DND-41 (cell line): ENCODE measurements at places on chromosomes 5 and 9.

GRCh38 chr9:27672718-27673117 is 99.4 kb upstream of the C9orf72 start:
- DNase-seq = no peak

DNA sequence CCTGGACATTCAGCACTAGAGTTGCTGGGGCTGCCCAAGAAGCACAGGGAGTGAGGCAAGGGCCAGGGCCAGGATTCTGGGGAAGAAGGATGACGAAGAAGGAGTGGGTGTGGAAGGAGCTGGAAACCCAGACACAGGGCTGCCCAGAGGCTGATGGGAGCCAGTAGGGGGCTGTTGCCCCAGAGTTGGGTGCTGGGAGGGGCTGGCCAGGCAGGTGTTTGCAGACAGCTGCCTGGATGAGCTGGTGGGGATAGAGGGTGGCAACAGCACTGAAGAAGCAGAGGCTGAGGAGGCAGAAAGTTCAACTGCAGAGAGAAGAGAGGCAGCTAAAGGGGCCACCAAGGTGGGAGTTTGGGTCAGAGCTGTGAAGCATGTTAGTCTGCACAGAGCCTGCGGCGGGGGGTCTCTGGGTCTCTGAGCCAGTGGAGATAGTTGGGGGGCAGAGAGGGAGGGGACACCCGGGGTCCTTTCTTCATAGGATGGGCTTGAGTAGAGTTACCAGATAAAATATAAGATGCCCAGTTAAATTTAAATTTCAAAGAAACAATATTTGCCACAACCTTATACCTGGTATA is 2.5 kb upstream of the AQP7 start:
- DNase-seq = no peak

- DNase-seq = no peak
Observed at GRCh38 chr9:755454-756381, 85.8 kb upstream of the DMRT1 start.

DNA sequence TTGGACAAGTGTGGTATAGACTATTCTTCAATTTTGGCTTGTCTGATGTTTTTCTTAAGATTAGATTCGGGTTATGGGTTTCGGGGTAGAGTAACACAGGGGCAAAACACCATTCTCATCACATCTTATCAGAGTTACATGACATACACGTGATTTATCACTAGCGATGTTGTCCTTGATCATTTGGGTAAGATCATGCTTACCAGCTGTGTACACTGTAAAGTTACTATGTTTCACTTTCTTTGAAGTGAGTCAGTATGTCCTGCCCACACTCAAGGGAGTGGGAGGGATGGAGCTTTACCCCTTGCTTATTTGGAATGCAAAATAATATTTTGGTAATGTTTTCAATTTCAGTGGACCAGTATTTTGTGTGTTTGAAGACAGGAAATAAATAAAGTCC is 101.8 kb upstream of the TAF11L2 start:
- no peak for DNase-seq

DNA sequence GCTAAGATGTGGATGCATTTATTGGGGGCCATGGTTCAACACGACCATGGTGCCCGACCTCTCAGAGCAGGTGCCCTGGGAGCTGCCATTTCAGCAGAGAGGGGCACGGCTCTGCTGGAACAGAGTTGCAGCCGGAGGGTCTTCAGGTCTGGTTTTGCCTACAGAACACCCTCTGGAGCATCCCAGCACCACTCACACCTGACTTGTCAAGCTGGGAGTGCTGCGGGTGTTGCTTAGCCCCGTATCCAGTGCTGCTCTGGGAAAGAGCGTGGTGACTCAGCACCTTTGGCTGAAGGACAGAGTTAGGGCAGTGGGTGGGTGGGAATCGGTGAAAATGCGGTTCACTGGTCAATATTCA is 36.5 kb upstream of the IRX4 start:
- DNase-seq = no peak

GRCh38 chr5:131628990-131629389 is 6.0 kb downstream of the RAPGEF6 start:
- DNase-seq = no peak

DNA sequence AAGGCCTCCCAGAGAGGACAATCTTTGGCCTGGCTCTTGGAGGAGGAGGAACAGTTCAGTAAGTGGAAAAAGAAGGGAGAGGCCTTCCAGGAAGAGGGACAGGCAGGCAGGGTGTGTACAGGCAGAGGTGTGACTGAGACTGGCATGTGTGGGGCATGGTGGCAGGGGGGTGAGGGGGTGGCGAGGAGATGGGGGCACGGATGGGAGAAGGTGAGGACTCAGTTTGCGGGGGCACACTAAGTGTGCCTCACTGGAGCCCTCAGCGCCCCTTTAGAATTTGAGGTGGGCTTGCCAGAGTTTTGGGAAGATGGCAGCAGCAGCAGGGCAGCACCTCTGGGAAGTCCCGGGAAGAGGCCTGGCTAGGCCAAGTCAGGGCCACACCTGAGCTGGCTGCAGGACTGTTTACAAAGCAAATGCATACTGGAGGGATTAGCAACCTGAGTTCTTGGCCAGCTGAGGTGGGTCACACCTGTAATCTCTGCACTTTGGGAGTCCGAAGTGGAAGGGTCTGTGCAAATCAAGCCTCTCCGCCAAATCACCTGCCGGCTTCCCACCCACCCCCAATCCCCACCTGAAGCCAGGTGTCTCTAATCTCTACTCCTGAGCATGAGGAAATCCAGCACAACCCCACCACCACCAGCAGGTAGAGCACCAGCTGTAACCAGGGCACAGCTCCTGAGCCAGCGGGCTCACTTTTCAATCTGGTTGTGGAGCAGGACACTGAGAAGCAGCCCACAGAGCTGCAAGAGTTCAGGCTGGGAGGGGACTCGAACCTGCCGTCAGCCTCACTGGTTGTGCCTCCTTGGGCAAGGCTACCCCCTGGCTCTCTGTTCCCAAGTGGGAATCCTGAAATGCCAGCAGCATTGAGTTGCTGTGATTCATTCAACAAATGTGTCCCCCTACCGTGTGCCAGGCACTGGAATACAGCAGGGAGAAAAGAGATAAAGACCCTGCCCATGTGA is 10.2 kb upstream of the GABRP start:
- DNase-seq = no peak

- DNase-seq = no peak
Observed at GRCh38 chr9:5587024-5587423, 41.9 kb upstream of the RIC1 start.

DNA sequence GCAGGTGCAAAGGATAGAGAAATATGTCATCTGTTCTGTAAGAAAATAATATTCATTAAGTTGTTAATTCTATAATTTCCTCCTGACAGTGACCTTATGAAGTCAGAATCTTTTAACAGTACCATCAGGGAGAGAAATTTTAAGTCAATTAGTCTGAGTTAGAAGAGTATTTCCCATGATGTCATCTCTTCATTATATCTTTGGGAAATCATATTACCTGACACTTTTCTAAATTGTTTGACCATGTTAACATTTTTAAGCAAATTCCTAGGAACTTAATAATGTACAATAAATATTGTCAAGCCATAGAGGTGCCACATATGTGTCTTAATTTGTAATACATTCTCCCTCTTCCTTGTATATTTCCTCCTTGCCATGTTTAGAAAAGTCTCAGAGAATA is 124.4 kb upstream of the C6 start:
- DNase-seq = no peak

DNA sequence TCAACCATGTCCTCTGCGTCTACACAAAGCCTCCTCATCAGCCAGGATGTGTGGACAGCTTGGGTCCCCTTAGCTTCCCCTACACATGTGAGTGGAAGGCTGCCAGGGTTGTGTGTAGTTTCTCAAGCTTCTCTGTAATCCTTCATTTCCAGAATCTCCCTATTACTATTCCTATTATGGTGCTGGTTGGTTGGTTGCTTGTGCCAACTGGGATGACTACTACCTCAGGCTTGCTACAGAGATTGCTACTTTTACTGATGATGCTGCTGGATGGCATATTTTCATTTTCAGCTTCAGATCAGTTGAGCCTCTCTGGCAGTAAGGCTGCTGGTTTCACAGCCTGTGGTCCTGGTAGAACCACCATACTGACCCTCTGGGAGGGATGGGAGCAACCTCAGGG is 39.9 kb downstream of the ATG10 start:
- no peak for DNase-seq

DNA sequence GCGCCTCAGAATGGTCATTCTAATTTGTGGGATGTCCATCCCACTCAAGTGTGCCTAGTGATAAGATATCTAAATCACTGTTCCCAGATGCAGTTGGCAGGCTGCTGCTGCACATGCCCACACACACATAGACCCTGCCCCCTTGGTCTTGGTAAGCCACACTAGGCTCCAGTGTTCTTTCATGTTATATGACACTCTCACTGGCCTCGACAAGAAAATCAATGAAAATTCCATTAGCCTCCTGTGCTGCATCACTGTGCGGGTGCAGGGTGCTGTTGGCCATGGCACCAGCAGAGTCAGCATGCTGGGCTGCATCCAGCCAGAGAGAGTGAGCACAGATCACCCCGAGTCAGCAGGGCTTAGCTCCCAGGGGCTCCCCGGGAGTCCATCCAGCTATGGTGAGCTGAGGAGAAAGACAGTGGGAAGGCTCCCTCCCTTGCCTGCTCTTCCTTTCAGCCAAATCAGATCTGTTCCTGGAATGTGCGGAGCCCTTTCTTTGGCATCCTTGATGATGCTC is 59.9 kb downstream of the ABLIM3 start:
- DNase-seq = no peak

- DNase-seq = no peak
Observed at GRCh38 chr5:33067291-33067690, 356.2 kb downstream of the NPR3 start.

- DNase-seq = peak; percentile 75
Observed at GRCh38 chr5:60597572-60598320, 102.2 kb downstream of the DEPDC1B start.

DNA sequence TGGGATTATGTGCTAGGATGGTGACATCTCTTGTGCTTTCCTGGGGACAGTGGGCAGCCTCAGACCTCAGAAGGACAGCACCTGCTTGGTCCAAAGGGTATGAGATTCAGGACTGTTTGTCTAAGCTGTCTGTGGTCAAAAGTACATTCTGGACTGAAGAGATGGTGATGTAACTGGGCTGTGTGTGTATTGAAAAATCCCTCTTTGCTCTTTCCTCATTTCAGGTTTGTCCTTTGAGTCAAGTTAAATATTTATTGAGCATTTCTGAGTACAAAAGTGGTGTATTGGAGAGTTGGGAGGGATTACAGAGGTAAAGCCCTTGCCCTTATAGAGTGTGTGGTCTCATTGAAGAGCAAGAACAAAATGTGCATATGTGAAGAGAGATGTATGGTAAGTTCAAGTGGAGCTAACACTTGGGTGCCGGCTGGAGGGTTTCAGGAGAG is 46.7 kb downstream of the RCL1 start:
- DNase-seq = no peak

DNA sequence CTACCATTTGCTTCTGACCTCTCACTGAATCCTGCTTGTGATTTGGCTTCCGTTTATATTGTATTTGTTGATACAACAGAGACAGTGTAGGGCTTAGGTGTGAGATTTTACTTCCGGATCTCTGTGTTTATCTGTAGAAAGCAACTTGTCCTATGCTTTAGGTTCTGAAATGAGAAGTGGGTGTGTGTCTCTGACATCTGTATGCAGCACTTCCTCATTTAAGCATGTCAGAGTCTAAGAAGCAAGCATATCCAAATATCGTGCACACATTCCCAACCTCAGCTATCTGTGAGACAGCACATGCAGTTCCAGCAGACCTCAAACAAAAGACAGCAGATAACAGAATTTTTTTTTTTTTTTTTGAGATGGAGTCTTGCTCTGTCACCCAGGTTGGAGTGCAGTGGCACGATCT is 16.3 kb downstream of the KLF9 start:
- DNase-seq = no peak

DNA sequence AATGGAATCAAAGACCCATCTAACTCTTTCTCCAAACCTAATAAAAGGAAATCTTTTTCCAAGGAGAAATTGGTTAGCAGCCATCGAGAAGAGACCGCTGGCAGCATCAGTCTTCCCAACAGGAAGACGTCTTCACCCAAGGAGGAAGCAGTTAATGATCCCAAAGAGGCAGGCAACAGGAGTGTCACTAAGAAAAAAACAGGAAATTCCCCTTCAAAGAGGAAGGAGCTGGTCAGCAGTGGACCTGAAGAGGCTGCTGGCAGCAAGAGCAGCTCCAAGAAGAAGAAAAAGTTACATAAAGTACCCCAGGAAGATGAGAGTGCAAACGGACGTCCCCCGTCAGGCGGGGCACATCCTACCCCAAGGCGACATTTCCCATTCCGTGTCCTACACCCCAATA is 143.7 kb downstream of the ELAVL2 start:
- DNase-seq = no peak

- no peak for DNase-seq
Observed at GRCh38 chr5:37847978-37848425, 8.2 kb upstream of the GDNF start.

DNA sequence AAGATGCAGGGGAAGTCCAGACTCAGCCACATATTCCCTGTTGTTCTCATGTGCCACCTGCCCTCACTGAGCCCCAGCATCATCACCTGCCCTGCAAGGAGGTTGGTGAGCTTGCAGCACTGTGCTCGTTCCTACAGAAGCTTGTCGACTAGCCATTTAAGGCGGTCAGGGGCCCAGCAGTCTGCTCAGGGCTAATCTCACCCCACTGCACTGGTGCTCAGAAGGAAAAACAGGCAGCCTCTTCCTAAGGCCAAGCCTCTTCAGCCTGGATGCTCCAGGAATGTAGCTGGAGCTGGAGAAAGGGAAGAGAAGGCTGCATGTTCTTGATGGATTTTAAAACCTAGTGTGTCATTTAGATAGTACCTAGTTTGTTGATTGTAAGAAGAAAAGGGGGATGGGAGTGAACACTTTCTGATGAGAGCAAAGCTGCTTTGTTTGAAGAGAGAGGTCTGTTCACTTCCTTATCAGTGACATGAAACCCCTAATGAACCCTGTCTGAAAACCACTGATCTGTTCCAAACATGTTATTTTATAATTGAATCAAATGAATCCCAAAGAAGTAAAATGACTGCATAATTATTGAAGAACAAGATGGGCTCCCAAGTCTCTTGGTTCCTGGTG is 10.6 kb upstream of the ASPN start:
- DNase-seq = no peak

DNA sequence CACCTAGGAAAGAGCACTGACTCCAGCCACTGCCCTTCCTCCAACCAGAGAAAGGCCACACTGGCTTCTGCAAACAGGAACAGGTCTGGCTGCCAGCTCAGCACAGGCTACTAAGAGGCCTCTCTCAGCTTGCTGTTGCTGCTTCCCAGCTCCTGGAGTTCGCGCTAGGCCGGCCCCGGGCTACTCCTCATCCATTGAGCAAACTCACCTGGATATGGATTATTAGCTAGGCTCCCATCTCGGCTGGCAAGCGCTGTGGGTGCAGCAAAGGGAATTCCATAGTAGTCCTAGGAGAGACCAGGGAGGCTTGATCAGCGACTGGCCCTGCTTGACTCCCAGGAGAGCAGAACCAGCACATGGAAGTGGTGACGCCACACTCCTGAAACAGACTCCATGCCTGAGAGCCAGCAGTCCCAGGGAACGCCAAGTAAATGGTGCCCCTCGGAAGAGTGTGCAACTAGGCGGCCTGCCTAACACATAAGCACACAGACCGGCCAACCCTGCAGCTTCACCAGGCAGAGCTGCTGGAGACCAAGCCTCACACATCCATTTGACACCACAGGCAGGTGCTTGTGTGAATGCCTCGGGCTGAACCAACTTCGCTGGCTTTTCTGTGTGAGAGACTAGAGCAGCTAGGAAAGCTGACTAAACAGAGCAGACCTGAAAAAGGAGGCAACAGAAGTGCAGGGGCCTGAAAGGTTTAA is 107.2 kb downstream of the UBE2R2 start:
- DNase-seq = no peak

GRCh38 chr5:14816374-14816998 is 55.1 kb downstream of the ANKH start:
- no peak for DNase-seq
